ENCODE measurements at places on chromosomes 13 and 19. TPM values are rescaled to one million over a fixed set of nuclear protein-coding genes. Genes with fewer than 3 reads are reported as not detected.

DNA sequence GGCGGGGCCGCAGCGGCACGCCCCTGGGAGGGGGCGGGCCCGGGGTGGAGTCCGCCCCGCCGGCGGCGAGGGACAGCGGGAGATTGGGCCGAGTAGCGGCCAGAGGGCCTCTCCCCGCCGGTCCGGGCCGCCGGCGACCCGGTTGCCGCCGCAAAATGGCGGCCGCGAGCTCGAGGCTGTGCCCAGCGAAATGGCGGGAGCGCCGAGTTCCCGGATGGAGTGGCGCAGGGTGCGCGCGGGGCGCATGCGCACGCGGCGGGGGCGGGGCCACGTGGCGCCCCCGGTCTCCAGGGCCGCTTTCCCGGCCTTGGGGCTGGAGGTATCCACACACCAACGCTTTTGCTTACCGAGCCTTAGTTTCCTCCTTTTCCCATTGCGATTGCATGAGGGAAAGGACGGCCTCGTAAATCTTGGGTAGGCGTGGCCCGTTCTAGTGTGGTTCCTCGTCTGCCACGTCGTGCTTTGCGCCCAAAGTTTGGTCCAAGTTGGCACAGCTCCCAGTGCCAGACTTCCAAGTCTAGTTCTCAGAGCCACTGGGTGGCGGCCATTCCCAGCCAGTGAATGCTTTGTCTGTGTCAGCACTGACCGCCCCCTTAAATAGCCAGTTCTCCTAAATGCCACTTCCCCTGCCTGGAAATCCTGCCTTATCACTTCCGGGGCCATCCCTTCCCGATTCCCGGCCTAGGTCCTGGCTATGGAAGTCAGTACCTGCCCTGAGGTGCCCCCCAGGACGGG is 513 bp downstream of the CIRBP start:
- no peak for DNase-seq
- H3K4me1 ChIP-seq, result peaks cover 89% of the 10 kb centered on the region
- H3K4me3 ChIP-seq, result peak overlapping the region; percentile 94
- H3K27me3 ChIP-seq, result no peaks in the 10 kb centered on the region

GRCh38 chr13:77459592-77459991 is 75.9 kb upstream of the SCEL start:
- no peaks in the 10 kb centered on the region for H3K4me1 ChIP-seq
- H3K27ac ChIP-seq, result no peak overlapping the region

DNA sequence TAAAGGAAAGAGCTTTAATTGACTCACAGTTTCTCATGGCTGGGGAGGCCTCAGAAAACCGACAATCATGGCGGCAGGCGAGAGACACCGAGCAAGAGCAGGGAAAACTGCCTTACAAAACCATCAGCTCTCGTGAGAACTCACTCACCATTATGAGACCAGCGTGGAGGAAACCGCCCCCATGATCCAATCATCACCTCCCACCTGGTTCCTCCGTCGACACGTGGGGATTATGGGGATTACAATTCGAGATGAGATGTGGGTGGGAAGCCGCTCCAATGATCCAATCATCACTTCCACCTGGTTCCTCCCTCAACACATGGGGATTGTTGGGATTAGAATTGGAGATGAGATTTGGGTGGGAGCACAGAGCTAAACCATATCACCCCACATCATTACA is 293.9 kb downstream of the ABCC4 start:
- no peaks in the 10 kb centered on the region for H3K36me3 ChIP-seq

GRCh38 chr13:104809483-104809882 is 1726.0 kb downstream of the EFNB2 start:
- no peaks in the 10 kb centered on the region for H3K4me1 ChIP-seq
- H3K4me3 ChIP-seq, result no peak overlapping the region
- H3K36me3 ChIP-seq, result no peaks in the 10 kb centered on the region
- no peak for DNase-seq
- no peak overlapping the region for H3K27ac ChIP-seq

GRCh38 chr19:33737681-33738371 is 58.8 kb upstream of the KCTD15 start:
- no peak for DNase-seq
- no peaks in the 10 kb centered on the region for H3K36me3 ChIP-seq
- H3K27ac ChIP-seq, result no peak overlapping the region
- H3K4me3 ChIP-seq, result no peak overlapping the region
- H3K27me3 ChIP-seq, result no peaks in the 10 kb centered on the region

DNA sequence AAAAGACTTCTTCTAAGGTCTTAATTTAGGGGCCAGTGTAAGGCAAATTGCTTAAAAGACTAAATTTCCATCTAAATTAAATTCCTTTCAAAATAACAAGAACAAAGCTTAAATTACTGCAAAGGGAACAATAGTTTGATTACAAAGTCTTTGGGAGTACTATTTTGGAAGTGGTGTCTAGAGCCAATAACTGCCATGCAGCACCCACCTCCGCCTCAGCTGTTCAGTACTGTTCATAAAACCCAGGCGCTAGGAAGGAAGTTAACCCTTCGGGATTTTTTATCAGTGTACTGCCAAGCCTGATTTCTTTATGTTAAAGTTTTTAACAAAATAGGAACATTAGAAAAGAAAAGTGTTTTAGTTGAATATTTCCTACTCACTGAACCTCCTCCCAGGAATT is 210.1 kb downstream of the LIG4 start:
- H3K27ac ChIP-seq, result no peak overlapping the region
- no peaks in the 10 kb centered on the region for H3K4me1 ChIP-seq
- DNase-seq, result no peak
- H3K27me3 ChIP-seq, result no peaks in the 10 kb centered on the region
- no peaks in the 10 kb centered on the region for H3K36me3 ChIP-seq

- H3K27me3 ChIP-seq, result no peaks in the 10 kb centered on the region
- no peak overlapping the region for H3K4me3 ChIP-seq
- H3K36me3 ChIP-seq, result no peaks in the 10 kb centered on the region
- DNase-seq, result no peak
- no peak overlapping the region for H3K27ac ChIP-seq
Observed at GRCh38 chr19:36210497-36210896, 4.0 kb downstream of the ZNF565 start.

GRCh38 chr13:112803422-112803821 is 113.6 kb downstream of the ATP11A start:
- no peak overlapping the region for H3K27ac ChIP-seq
- no peaks in the 10 kb centered on the region for H3K4me1 ChIP-seq
- no peak overlapping the region for H3K4me3 ChIP-seq

DNA sequence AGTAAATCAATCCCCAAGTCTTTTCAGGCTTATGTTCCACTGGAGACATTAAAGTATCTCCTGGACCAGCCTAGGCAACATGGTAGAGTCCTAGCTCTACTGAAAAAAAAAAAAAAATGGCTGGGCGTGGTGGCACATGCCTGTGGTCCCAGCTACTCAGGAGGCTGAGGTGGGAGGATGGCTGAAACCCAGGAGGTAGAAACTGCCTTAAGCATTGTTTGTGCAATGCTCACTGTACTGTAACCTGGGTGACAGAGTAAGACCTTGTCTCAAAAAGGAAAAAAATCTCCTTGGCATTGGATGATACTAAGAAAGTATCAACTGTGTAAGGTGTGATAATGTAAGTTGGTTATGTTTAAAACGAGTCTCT is 8.8 kb downstream of the KLK8 start:
- H3K4me1 ChIP-seq, result no peaks in the 10 kb centered on the region
- H3K27ac ChIP-seq, result no peak overlapping the region
- no peak overlapping the region for H3K4me3 ChIP-seq
- H3K27me3 ChIP-seq, result no peaks in the 10 kb centered on the region
- no peaks in the 10 kb centered on the region for H3K36me3 ChIP-seq
- DNase-seq, result no peak

- no peaks in the 10 kb centered on the region for H3K27me3 ChIP-seq
- no peak overlapping the region for H3K27ac ChIP-seq
- no peak for DNase-seq
Observed at GRCh38 chr13:107034236-107034872, 466.4 kb upstream of the ARGLU1 start.

DNA sequence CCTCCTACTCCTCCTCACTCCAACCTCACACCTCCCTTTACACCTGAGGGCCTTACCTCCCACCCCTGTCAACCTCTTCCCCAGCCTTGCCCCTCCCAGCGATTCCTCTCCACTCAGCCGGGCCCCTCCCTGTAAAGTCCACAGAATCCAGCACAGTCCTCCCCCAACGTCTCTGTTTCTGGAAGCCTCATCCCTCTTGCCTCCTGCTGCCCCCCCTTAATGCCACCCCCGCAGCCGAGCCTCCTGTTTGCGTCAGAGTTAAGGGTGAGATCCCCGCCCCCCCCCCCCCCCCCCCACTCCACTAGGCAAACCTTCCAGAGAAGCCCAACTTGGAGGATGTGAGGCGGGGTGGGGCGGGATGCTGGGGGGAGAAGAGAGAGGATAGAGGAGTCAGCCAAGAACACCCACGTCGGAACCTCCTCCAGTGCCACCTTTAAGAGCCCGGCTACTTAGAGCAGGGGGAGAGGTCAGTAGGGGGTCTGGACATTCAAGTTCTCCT is 2.1 kb downstream of the UNC13A start:
- no peak overlapping the region for H3K27ac ChIP-seq
- H3K4me3 ChIP-seq, result no peak overlapping the region
- DNase-seq, result no peak
- H3K36me3 ChIP-seq, result no peaks in the 10 kb centered on the region

GRCh38 chr13:112558696-112559418 is 29.1 kb downstream of the TUBGCP3 start:
- H3K4me3 ChIP-seq, result no peak overlapping the region
- no peaks in the 10 kb centered on the region for H3K4me1 ChIP-seq
- no peak overlapping the region for H3K27ac ChIP-seq
- no peak for DNase-seq
- no peaks in the 10 kb centered on the region for H3K27me3 ChIP-seq

GRCh38 chr13:112267660-112268059 is 108.5 kb upstream of the SPACA7 start:
- H3K27ac ChIP-seq, result no peak overlapping the region
- H3K4me3 ChIP-seq, result no peak overlapping the region
- no peaks in the 10 kb centered on the region for H3K27me3 ChIP-seq
- DNase-seq, result no peak
- H3K36me3 ChIP-seq, result no peaks in the 10 kb centered on the region

DNA sequence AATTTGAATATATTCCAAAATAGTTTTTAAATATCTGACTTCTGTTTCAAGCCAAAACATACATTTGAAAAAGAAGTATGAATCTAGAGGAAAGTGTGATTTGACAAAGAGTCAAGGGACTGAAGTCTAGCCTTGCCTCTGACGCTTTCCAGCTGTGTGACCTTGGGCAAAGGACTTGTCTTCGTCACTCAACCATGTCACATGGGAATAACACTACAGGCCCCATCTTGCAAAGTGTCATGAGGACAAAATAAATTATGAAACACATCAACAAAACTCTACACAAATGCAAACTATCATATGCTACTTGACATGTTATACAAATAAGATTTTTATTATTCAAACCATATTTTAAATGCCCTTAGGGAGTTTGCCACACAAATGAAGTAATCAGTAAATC is 73.0 kb downstream of the CYSLTR2 start:
- H3K4me1 ChIP-seq, result peaks cover 27% of the 10 kb centered on the region
- H3K4me3 ChIP-seq, result no peak overlapping the region
- H3K36me3 ChIP-seq, result no peaks in the 10 kb centered on the region
- H3K27ac ChIP-seq, result peak overlapping the region; percentile 44

- H3K27me3 ChIP-seq, result no peaks in the 10 kb centered on the region
- no peaks in the 10 kb centered on the region for H3K4me1 ChIP-seq
- no peak overlapping the region for H3K4me3 ChIP-seq
- no peak for DNase-seq
- no peak overlapping the region for H3K27ac ChIP-seq
- H3K36me3 ChIP-seq, result peaks cover 5% of the 10 kb centered on the region
Observed at GRCh38 chr13:112486386-112487126, 101.4 kb downstream of the TUBGCP3 start.

GRCh38 chr13:93398167-93399035 is 171.8 kb downstream of the GPC6 start:
- H3K27me3 ChIP-seq, result no peaks in the 10 kb centered on the region
- H3K4me1 ChIP-seq, result no peaks in the 10 kb centered on the region
- DNase-seq, result no peak
- no peaks in the 10 kb centered on the region for H3K36me3 ChIP-seq
- H3K4me3 ChIP-seq, result no peak overlapping the region

DNA sequence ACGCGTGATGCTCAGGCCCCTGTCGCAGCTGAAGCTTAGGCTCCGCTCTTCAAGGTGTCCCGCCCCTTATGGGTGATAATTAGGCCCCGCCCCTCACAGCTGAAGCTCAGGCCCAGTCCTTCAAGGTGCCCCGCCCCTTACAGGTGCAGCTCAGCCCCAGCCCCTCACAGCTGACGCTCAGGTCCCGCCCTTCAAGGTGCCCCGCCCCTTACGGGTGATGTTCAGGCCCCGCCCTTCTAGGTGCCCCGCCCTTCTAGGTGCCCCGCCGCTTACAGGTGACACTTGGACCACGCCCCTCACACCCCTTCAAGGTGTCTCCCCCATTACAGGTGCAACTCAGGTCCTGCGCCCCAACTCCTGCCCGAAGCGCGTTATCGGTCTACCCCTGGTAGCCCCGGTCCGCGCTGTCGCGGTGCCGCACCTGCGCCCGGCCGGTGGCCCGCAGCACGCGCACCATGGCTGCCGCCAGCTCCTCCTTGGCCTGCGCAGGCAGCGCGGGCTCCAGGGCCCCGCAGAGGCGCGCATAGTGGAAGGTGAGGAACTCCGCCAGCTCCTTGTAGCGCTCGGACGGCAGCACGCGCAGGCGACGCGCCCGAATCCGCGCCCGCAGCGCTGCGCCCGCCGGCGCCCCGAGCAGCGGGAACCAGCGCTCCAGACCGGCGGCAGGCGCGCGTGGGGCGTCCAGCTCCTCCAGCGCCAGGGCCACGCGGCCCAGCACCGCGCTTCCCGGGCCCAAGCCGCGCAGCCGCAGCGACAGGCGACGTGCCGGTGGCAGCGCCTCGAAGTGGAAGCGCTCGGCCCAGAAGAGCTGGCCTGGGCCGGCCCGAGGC is 7.3 kb downstream of the RASAL3 start:
- no peak for DNase-seq
- H3K27me3 ChIP-seq, result no peaks in the 10 kb centered on the region
- H3K36me3 ChIP-seq, result no peaks in the 10 kb centered on the region
- H3K27ac ChIP-seq, result no peak overlapping the region
- H3K4me3 ChIP-seq, result peak overlapping the region; percentile 25

DNA sequence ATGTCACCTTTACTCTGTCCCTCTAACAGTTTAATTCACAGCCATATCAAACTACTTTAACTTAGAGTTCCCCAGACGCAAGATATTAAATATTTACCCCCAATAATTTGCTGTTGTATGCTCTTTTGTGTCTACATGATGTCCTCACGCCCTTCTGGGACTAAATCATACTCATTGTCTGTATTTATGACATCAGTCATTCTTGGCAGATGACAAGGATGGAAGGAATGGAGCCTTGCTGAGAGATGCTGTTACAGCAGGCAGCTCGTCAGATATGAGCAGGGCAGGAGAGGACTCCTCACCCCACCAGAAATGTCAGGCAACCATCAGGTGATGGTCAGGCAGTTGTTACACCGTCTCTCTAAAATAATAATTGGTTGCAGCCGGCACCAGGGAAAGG is 41.8 kb downstream of the CARD8 start:
- no peak overlapping the region for H3K4me3 ChIP-seq
- H3K36me3 ChIP-seq, result peaks cover 7% of the 10 kb centered on the region
- no peaks in the 10 kb centered on the region for H3K4me1 ChIP-seq
- H3K27ac ChIP-seq, result no peak overlapping the region
- no peaks in the 10 kb centered on the region for H3K27me3 ChIP-seq

TGFBR3L gene
- total RNA-seq, result 1.5 TPM

RAB3A gene
- total RNA-seq, result 5.6 TPM

OVOL3 gene
- total RNA-seq, result not detected

CGB7 gene
- 0.98 TPM for total RNA-seq

FRY gene
- 11.0 TPM for total RNA-seq

FSD1 gene
- total RNA-seq, result 1.7 TPM

ZNF583 gene
- total RNA-seq, result 2.2 TPM

C19orf53 gene
- 189 TPM for total RNA-seq

TLE2 gene
- total RNA-seq, result 28.2 TPM

NLRP5 gene
- not detected for total RNA-seq
